ENCODE measurements at places on chromosomes 6 and 20.

GRCh38 chr6:70846207-70846835, 110.5 kb downstream of the B3GAT2 start:
- DNase-seq, result no peak

DNA sequence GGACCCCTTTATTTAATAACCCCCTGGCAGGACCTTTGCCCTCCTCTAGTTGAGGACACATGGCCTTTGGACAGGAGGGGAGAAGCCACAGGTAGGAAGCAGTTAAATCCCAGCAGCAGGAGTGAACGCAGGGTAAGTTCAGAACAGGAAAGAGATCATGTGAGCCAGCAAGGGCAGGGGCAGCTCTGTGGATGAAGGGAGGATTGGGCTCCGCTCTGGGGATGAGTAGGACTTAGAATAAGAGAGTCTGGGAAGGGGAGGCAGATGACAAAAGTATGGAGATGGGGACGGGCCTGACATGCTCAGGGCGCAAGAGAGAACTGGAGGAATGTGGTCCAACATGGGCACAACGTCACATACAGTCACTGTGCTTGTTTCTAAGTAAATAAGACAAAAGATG, 89.0 kb downstream of the NDUFAF5 start:
- DNase-seq, result no peak

DNA sequence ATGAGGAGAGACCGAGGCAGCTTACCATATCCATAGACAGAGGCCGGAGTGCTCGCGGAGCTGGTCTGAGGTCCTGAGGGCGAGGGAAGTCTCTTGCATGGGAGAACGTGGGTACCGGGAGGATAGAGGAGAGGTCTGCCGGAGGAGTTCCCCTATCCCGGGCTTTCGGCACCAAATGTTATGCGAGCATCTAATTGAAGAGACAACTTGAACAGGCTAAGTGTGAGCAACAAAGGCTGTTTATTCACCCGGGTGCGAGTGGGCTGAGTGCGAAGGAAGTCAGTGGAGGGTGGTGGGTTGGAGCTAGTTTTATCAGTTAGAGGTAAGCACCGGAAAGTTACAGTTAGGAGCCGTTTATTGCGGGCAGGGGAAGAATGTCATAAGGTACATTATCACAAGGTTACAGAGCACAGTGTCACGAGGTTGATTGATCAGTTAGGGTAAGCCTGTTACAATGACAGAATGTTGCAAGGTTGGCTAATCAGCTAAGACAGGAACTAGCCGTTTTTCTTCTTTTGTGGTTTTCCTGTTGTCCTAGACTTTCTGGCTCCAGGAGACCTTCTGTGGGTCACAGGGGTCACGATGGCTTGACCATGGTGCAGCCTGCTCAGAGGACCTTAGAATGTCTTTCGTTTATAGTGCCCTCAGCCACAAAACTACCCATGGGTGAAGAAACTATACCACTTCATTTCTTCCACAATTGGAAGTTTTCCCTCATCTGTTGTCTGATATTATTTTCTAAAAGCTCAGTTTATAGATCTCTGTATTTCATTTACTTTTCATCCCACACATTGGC, 746.0 kb upstream of the ADGRB3 start:
- peak; percentile 93 for DNase-seq

DNA sequence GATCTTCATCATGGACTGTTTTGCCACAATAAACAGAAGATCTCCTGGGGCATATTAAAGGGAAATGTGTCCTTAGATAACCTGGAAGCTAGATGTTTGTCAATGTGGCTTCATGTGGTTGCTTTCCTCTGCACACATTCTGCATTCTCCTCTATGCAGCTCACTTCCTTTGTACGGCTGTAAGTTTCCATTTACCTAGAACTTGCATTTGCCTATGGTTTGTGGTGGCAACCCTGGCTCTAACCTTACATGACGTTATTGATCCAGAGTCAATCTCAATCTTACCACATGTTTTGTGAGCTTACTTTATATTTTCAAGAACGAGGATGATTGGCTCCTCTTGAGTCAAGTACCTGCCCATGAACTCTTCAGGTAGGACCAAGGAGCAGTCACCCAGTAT, 863.1 kb downstream of the MAFB start:
- DNase-seq, result peak; percentile 99

GRCh38 chr6:38337819-38338465, 301.8 kb downstream of the BTBD9 start:
- peak; percentile 70 for DNase-seq

GRCh38 chr6:52546192-52546591, 30.7 kb downstream of the TRAM2 start:
- DNase-seq, result no peak

GRCh38 chr20:52524861-52525260, 333.3 kb upstream of the ZFP64 start:
- DNase-seq, result peak; percentile 42

- peak; percentile 98 for DNase-seq
These were observed 496.0 kb upstream of the MARCKS start for GRCh38 chr6:113361014-113361645.

GRCh38 chr20:45592574-45593189, 13.6 kb upstream of the WFDC8 start:
- DNase-seq, result peak; percentile 73

DNA sequence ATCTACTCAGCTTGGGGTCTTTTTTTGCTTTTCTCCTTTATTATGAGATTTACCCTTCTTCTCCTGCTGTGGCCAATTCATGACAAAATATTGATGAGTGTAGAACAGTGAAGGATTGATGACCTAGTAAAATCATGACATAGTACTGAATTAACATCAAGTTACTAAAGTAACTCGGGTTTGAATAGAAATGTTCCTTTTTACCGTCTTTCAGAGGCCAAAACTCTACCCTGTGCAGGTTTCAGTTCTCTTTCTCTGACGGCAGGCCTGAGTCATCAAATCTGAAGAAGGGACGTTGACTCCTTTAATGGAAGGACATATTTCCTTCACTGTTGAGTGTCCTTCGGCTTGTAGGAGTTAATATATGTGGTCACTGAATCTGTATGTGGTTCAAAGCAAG, 80.7 kb downstream of the RREB1 start:
- DNase-seq, result no peak

- DNase-seq, result no peak
These were observed 112.4 kb upstream of the RREB1 start for GRCh38 chr6:6995328-6995727.

- peak; percentile 92 for DNase-seq
These were observed 45.8 kb downstream of the GINS1 start for GRCh38 chr20:25453035-25453810.

DNA sequence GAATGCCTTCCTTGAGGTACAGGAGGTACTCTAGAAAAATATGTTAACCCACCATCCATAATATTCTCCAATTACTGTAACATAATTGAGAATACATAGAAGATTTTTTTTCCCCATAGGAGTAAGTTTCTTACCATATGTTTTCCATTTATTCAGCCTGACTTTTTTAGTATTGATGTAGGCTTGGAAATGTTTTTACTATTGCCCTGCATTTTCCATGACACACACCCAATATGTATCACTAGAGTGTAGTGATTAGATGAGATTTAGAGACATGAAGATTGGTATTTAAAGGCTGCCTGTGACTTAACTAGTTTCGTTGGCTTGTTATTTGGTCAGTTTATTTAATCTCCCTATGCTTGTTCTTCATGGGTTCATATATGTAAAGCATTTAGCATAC, 39.5 kb downstream of the KCNQ5 start:
- DNase-seq, result no peak

GRCh38 chr6:33914645-33915044, 110.8 kb upstream of the MLN start:
- DNase-seq, result no peak

DNA sequence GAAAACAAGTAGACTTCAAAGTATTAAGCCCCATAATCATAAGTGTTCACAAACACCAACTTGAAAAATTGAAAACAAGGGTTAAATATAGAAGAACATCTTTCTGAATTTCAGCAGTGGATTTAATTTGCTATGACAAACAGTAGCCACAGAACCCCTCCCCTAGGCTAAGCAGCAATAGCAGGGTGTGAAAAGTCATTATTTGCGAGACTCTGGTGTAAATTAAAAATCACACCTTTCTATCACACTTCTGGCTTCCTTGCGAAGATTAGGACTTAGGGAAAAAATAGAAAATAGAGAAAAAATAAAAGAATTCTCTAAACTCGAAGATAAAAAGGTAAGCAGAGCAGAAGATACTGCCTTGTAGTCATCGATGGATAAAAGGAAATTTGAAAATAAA, 6.1 kb downstream of the SAMD3 start:
- DNase-seq, result no peak

DNA sequence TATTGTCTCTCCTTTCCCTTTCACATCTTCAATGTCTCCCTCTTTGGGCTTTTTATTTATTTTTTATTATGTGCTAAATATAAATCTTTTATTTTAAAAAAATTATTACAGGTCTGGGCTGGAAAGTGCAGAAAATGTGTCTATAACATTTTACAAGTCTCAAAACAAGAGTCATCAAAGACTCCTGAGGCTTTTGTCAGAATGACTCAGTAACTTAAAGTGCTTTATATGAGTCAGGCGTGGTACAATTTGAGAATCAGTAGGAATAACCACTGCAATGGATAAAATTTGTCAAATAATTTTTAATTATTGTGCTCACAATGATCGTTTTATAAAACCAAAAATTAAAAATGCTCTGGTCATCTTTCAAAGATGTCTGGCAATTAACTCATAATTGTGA, 193.9 kb downstream of the MMUT start:
- peak; percentile 61 for DNase-seq

- peak; percentile 88 for DNase-seq
These were observed 20.2 kb downstream of the LEMD2 start for GRCh38 chr6:33768644-33769120.

DNA sequence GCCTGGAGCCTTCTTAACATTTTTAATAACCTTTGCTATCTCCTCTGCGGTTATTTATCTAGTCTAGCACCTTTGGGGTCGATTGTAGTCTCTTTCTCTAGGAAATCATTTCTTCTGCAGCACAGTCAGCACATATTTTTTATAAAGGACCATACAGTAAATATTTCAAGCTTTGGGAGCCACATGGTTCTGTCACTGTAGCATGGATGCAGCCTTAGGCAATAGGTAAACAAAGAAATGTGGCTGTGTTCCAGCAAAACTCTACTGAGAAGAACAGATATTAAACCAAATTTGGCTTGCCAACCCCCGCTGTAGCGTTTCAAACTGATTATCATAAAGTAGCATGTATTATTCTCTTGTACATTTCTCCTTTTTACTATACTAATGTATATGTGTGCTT, 95.7 kb downstream of the SLC23A2 start:
- no peak for DNase-seq

GRCh38 chr6:165292657-165293056, 16.7 kb downstream of the C6orf118 start:
- DNase-seq, result no peak

DNA sequence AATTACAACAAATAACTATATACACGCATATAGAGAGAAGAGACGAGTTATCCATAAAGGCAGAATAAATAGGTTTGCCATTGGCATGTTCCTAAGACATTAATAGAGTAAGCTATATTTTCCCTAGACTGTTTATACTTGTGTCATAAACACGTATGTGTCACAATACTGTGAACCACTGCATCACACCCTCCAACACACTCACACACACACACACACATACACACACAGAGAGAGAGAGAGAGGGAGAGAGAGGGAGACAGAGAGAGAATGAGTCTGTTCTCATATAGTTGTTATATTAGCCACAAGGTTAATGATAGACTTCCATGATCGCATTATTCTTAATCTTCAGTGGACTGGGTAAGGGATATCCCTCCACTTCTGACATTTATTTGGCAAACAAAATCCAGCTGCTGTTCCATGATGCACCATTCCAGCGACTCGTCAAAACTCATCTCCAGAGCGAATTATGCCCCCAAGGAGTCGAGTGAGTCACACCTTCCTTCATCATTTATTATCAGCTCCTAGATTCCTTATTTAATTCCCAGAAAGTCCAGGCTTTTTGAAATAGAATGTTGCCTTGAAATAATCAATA, 82.8 kb upstream of the HIVEP1 start:
- DNase-seq, result peak; percentile 18

DNA sequence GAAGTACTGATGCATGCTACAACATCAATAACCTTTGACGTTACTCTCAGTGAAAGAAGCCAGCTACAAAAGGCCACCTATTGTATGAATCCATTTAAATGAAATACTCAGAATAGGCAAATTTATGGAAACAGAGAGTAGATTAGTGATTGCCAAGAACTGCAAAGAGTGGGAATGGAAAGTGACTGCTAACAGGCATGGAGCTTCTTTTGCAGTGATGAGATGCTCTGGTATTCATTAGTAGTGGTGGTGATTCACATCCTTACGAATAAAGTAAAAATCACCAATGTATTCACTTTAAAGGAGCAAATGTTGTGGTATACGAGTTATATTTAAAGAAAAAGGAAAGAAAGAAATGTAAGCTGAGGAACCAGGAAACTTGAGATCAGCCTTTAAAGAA, 126.8 kb upstream of the SAMD5 start:
- no peak for DNase-seq

All from M059J (cell line).